ENCODE measurements at places on chromosomes 1 and 21.

- DNase-seq, result no peak
Observed at GRCh38 chr1:54949053-54949452, 31.4 kb upstream of the TMEM61 start.

- DNase-seq, result no peak
Observed at GRCh38 chr1:164589408-164589807, 30.4 kb downstream of the PBX1 start.

DNA sequence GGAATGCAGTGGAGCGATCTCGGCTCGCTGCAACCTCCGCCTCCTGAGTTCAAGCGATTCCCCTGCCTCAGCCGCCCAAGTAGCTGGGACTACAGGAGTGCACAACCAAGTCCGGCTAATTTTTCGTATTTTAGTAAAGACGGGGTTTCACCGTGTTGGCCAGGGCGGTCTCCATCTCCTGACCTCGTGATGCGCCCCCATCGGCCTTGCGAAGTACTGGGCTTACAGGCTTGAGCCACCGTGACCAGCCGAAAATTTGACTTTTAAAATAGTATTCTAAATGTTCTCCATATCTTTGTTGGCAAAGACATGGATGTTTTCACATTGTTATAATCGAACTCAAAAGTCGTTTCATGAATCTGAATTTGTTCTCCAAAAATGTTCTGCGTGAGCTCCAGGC, 36.7 kb upstream of the SMYD2 start:
- DNase-seq, result no peak

GRCh38 chr1:85707267-85707989, 805 bp downstream of the ZNHIT6 start:
- peak; percentile 4 for DNase-seq

DNA sequence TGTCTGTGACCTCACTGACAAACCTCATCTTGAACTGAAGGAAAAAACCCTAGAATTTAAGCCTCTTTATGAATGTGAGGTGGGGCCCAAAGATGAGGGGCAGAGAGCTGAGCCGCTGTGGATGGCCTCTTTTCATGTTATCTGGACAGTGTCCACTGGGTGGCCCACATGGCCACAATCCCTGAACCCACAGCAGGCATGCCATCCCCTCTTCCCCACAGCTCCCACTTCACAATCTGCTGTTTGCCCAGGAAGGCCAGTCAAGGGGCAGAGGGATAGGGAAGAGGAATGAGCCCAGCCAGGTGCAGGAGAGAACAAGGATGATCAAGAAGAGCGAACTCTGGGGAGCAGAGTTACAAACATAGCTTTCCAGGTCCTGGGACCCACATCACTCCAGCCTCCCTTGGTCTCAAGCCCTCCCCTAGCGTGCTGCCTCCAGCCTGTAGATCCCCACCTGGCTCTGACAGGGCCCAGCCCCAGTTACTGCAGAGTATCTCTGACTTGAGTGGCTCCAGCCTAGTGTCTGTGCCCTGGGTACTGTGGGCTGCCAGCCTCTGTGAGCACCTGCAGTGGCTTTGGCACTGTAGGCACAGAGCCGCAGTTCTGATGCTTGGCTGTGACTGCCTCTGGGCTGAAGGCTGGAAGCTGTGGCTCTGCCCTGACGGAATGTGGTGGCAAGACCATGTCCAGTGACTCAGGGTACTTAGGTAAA, 1.9 kb upstream of the SLFNL1 start:
- no peak for DNase-seq
